ENCODE measurements at places on chromosomes 11 and 22.

DNA sequence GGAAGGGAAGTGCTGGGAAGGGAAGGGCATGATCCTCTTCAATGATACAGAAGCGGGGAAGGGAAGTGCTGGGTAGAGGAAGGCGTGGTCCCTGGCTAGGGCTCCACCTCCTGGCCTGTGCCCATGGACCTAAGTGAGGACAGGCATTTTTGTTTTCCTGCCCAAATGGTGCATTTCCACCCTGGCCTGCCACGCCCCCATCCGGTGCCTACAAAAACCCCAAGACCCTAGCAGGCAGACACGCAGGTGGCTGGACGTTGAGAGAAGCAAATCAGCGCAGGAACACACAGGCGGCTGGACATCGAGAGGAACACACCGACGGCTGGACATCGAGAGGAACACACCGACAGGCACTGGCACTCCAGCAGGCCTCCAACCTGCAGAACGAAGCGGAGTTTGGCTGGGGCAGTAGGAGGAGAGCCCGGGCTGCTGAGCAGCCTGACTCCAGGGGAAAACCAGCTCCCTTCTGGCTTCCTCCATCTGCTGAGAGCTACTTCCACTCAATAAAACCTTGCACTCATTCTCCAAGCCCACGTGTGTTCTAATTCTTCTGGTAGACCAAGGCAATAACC, 628.3 kb downstream of the BUD13 start:
- no peak for DNase-seq

DNA sequence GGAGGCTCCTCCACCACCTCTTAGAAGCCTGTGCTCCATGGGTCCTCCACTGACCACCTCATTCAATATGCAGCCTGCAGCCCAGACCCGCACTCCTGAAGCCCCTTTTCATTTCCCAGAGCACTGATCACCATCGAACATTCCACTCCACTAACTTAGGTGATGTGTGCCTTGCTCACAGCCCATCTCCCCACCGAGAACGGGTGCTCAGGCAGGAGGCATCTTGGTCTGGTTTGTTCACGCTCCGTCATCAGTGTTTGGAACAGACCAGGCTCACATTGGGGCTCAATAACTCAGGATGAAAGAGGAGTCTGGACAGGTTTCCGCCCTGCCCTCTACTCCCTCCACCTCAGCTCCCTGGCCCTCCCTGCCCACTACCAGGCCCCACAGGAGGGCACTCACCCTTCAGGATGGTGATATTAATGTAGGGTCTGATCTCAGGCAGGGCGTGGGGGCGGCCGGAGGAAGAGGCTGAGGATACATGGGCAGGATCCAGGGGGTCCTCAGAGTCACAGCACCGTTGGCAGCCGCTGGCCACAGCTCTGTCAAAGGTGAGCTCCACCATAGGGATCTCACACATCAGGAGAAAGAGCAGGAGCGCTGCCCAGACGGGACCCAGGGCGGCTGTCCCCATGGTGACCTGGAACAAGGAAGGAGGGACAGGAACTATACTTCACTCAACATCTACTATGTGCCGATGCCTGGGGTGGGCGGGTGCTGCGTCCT, 3.1 kb downstream of the C1QTNF6 start:
- DNase-seq: no peak

- DNase-seq: peak; percentile 38
Measured at GRCh38 chr11:67584205-67584880, 731 bp downstream of the GSTP1 start.

DNA sequence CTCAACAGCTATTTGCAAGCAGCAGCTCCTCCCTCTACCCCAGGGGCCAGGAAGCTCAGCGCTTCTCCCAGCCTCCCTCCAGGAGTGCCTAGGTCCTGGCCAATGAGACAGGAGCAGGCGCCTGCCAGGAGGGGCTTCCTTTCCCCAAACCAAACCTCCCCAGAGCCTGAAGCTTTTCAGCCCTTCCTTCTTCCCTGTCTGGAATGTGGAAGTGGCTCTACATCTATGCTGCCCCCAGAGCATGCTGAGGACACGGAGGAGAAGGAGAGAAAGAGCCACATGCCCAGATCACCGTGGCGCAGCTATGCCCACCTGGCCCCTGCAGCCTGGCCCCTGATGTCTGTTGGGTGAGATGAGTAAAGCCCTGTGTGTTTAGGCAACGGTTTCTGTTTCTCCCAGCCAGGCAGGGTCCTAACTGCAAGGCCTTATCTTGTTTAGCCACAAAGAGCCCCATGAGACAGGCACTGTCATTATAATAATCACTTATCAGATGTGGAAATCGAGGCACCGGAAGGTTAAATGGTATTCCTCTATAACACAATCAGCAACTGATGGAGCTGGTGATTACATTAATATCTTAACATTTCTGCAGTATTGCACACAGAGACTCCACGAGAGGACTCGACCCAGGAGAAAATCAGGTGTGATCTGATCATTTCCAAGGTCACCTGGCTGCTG, 315.8 kb downstream of the CTTN start:
- DNase-seq: no peak

- no peak for DNase-seq
Measured at GRCh38 chr11:118625976-118626375, 18.6 kb downstream of the PHLDB1 start.

- no peak for DNase-seq
Measured at GRCh38 chr11:75907906-75908527, 93.0 kb downstream of the UVRAG start.

DNA sequence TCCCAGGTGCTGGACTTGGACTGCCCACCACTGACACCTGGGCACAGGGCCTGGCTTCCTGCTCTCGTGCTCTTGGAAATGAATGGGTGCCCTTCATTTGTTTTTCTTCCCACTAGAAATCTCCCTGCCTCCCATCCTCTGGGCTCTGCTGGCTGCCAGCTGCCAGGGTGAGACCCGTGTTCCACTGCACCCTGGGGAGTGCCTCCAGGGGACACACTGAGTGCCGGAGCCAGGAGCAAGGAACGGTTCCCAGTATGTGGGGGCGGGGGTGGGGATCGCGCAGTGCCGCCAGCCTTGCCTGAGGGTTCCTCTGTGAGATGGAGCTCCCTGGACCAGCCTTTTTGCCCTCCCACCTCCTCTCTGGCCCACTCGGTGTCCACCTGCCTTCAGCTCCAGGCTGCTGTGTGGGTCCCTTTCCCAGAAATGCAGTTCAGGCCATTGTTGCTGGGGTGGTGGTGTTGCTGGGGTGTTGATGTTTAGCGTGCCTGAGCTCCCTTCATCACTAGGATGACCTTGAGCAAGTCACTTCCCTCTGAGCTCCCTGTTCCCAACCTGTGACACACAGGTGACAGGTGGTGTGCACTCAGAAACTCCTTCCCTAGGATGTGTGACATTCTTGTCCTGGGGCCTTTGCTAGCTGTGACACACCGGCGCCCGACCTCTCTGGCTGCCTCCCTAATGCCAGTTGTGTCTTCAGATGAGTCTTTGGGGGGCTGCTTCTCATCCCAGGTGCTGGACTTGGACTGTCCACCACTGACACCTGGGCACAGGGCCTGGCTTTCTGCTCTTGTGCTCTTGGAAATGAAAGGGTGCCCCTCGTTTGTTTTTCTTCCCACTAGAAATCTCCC, 72.1 kb downstream of the MED15 start:
- no peak for DNase-seq

DNA sequence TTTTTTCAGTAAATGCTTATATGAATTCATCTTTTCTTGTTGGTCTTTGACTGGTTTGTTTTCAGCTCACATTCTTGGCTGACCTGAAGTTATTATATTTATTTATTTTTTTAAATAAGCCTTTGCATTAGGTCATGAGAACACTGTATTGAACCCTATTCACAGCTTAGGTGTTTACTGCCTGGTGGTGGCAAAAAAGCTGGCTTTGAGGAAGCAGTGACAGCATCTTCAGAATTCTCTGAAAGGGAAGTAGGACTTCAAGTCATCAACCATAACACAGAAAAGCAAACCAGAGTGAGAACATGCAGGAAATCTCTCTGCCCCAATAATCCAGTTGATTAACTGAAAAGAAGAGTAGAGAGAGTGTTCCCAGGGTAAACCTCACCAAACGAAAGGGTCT, 30.3 kb upstream of the MMP13 start:
- no peak for DNase-seq

- DNase-seq: no peak
Measured at GRCh38 chr22:47423861-47424820, 661.7 kb downstream of the TBC1D22A start.

DNA sequence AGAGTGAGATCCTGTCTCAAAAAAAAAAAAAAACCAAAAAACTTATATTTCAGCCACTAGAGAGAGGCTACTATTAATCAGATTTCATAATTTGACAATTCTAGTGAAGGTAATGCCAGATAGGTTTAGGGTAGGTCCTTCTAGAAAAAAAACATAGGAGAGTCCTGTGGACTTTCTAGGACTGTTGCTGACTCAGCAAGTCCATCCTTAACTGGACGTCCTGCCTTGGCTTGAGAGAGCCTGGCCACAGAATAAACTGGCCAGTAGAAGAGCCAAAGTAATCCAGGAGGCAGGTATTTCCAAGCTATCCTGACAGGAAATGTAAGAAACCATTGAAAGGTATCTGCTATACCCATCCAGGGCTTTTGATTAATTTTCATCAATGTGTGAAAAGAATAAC, 64.6 kb downstream of the TRIM44 start:
- DNase-seq: no peak

DNA sequence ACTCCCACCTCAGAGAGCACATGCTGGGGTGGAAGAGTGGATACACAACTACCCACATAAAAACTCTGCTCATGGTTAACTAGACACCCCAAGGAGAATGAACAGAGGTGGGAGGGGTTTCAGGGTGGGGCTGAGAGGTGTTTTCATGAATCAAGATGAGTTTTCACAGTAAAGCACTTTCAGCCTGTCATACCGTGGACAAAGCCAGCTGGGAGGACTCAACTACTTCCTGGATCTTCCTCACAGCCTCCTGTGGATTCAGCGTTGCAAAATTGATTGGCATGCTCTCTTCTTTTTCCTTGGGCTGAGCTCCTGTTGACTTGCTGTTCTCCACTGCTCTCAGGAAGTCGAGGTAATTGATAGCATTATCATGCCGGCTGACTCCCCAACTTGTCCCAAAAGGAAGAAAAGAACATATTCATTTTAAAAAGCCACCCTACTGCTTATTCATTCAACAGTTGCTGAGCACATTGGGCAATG, 168.5 kb downstream of the MPPED1 start:
- DNase-seq: no peak

DNA sequence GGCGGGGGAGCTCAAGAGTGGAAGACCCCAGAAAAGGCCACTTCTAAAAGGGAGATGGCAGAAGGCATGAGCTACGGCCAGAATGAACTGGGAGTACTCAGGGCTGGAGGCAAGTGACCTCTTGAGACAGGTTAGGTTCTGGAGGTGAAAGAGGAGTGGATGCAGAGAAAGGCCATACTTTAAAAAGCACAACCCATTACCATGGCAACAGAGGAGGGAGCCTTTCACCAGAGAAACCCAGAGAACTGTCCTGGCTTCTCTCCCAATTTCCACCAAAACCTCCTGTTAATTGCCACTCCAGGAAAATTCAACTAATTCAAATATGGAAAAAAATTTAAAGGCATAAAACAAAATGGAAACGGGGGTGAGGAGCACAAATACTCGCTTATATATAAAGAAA, 15.8 kb downstream of the A4GALT start:
- DNase-seq: no peak

- DNase-seq: peak; percentile 44
Measured at GRCh38 chr11:8732748-8733241, 50.2 kb downstream of the RPL27A start.

- DNase-seq: no peak
Measured at GRCh38 chr22:46070215-46070802, 80.0 kb upstream of the PPARA start.

GRCh38 chr11:92692826-92693546, 276.5 kb upstream of the MTNR1B start:
- no peak for DNase-seq

DNA sequence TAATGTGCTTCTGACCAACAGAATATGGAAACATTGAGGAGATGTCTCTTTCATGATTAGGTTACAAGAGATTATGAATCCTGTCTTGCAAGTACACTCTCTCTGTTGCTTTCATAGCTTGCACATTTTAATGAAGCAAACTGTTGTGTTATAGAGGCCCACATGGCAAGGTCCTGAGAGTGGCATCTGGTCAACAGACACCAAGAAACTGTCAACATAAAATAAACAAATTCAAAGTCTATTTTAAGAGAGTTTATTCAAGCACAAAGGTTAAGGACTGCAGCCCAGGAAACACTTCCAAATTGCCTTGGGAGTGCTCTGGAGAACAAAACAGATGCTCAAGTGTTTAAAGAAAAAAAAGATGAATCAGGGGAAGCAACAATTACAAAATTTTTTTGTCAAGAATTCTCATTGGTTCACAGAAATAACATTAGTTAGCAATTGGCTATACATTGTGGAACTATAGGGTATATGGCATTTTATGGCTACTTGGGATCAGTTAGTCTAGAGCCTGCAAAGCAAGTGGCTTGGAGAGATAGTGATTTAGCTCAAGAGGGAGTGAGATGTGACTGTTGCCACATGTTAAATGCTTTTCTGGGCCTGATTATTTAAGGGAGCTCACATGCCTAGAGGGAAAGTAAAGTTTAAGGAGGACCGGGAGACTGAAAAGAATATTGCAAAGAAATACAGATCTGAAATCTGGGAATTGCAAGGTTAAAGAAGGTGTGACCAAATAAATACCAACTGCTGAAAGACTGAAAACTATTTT, 54.6 kb downstream of the CTSC start:
- no peak for DNase-seq

Data from midbrain (tissue), 1 donor.